Activated CD4-positive, alpha-beta T cell treated with anti-CD3 and anti-CD28 coated beads, Interleukin-2, amount 10 ng/mL, durations not matched to agents 24 days and 14 days (primary cell): ENCODE measurements at places on chromosomes 2 and 18. TPM values are rescaled to one million over a fixed set of nuclear protein-coding genes. Genes with fewer than 3 reads are reported as not detected.

Gene GDF7
- total RNA-seq = 0.26 TPM in 2 replicates

Gene NDC80
- 42.4 and 50.5 TPM in 2 replicates for total RNA-seq

Gene B3GNT7
- not detected in 2 replicates for total RNA-seq

Gene IL1R1
- total RNA-seq = 1.7 and 2.2 TPM in 2 replicates

Gene RIT2
- total RNA-seq = not detected in 2 replicates

Gene PID1
- total RNA-seq = not detected in 2 replicates

Gene ARHGEF33
- 0.09 TPM in 1 of 2 replicates, not detected in the other for total RNA-seq

Gene GKN2
- total RNA-seq = not detected in 2 replicates

Gene ALPP
- total RNA-seq = not detected in 2 replicates

Gene PLB1
- total RNA-seq = 0.63 and 1.8 TPM in 2 replicates

Gene DSG4
- not detected in 2 replicates for total RNA-seq

Gene IL36G
- total RNA-seq = not detected in 2 replicates

Gene AP1S3
- total RNA-seq = 14.1 and 17.4 TPM in 2 replicates

Gene CELF4
- not detected in 2 replicates for total RNA-seq

Gene LONRF2
- total RNA-seq = 0.23 and 0.28 TPM in 2 replicates

Gene AKAIN1
- not detected in 2 replicates for total RNA-seq

Gene NBAS
- 37.4 and 38.5 TPM in 2 replicates for total RNA-seq

Gene PTH2R
- total RNA-seq = 0.07 TPM in 2 replicates

Gene SP140
- total RNA-seq = 236 and 241 TPM in 2 replicates

Gene DSG2
- 0.33 and 0.47 TPM in 2 replicates for total RNA-seq

Gene FMNL2
- 13.5 and 14.9 TPM in 2 replicates for total RNA-seq

Gene CD8B2
- 0.09 and 0.12 TPM in 2 replicates for total RNA-seq

Gene LRRC30
- total RNA-seq = not detected in 2 replicates

Gene DGKD
- total RNA-seq = 49.1 and 52.8 TPM in 2 replicates

Gene TMEM163
- total RNA-seq = 0.23 TPM in 1 of 2 replicates, not detected in the other

Gene CD28
- 130 and 132 TPM in 2 replicates for total RNA-seq

Gene GIGYF2
- 71.9 and 72.0 TPM in 2 replicates for total RNA-seq

Gene HOXD11
- not detected in 2 replicates for total RNA-seq

Gene TNFRSF11A
- total RNA-seq = 14.0 and 16.4 TPM in 2 replicates

Gene DSG1
- total RNA-seq = not detected in 2 replicates

Gene BOK
- 0.17 and 0.77 TPM in 2 replicates for total RNA-seq

Gene RAB27B
- 0.33 and 0.45 TPM in 2 replicates for total RNA-seq

Gene HNRNPA3
- total RNA-seq = 333 and 336 TPM in 2 replicates

Gene EGR4
- 1.2 and 1.5 TPM in 2 replicates for total RNA-seq

Gene SPP2
- not detected in 2 replicates for total RNA-seq

Gene CHMP3
- total RNA-seq = 28.3 and 29.0 TPM in 2 replicates

Gene RTKN
- 1.1 and 2.2 TPM in 2 replicates for total RNA-seq

Gene CPLX4
- not detected in 2 replicates for total RNA-seq

Gene KCNG2
- not detected in 2 replicates for total RNA-seq

Gene SNTG2
- total RNA-seq = 0.14 TPM in 1 of 2 replicates, not detected in the other

Gene DTNA
- total RNA-seq = not detected in 2 replicates

Gene OST4
- 314 and 326 TPM in 2 replicates for total RNA-seq

Gene CREG2
- not detected in 2 replicates for total RNA-seq

Gene POTEI
- total RNA-seq = not detected in 2 replicates

Gene LRATD1
- not detected in 2 replicates for total RNA-seq

Gene KLHL14
- not detected in 2 replicates for total RNA-seq

Gene MYCN
- total RNA-seq = 0.12 TPM in 1 of 2 replicates, not detected in the other

Gene LGALSL
- total RNA-seq = 1.4 and 2.8 TPM in 2 replicates
